NCI-H187 treated with DMSO at 0.1 percent for 48 hours (cell line): ENCODE measurements at places on chromosomes 2 and 18.

GRCh38 chr18:37514953-37515352, 50.6 kb downstream of the CELF4 start:
- DNase-seq = no peak

DNA sequence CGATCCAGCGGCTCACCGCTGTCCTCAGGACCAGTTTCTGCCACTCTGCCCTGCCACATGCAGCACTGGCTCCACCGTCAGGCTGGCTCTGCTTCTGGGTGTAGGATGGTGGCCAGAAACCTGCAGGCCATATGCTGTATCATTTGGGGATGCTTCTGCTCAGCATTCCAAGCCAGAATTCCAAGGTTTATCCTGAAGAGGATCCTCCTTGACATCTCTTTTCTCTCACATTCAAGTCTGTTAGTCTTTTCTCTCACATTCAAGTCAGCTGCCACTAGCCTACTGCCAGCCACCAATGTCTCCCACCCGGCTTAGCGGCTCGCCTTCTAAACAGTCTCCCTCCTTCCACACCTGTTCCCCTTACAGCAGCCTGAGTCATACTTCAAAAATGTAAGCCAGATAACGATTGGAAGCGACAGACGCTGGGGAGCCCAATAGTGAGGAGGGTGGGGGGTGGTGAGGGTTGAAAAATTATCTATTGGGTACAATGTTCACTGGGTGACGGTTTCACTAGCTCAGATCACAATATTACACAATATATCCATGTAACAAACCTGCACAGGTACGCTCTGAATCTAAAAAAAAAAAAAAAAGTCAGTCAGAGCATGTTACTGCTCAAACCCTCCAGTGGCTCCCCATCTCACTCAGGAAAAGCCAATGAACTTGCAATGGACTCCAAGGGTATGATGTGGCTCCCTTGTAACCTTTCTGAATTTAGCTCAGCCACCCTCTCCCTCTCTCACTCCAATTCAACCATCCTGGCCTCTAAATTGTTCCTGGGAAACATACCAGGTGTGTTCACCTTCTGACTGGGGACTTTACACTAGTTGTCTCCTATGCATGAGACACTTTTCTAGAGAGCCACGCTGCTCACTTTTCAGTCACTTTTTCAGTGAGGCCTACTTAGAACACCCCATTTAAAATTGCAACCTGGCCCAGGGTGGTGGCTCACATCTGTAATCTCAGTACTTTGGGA, 38.8 kb upstream of the SP3 start:
- no peak for DNase-seq

GRCh38 chr2:108533832-108534583, at the start of gene LIMS1:
Gene LIMS1, plus strand, starts transcription at chr2:108534470. Its CDS starts 93 bp downstream, at chr2:108534563.
- no peak for DNase-seq

DNA sequence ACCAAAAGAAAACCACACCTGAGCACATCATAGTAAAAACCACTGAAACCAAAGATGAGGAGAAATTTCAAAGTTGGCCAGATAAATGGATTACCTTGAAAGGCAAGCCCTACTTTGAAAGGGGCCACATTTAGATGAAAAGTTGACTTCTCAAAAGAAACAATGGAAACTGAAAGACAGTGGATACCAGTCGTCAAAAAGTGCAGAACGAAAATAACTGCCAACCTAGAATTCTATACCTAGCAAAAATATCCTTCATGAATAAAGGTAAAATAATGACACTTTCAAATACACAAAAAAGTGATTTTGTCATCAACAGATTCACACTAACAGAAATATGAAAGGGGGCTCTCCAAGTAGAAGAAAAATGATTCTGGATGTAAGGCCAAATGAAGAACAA, 18.4 kb downstream of the NEU4 start:
- DNase-seq = no peak

GRCh38 chr18:35974181-35974580, 1.7 kb downstream of the RMP24 start:
- no peak for DNase-seq
